Fibroblast of pulmonary artery (primary cell): ENCODE measurements at places on chromosomes 5 and 9.

DNA sequence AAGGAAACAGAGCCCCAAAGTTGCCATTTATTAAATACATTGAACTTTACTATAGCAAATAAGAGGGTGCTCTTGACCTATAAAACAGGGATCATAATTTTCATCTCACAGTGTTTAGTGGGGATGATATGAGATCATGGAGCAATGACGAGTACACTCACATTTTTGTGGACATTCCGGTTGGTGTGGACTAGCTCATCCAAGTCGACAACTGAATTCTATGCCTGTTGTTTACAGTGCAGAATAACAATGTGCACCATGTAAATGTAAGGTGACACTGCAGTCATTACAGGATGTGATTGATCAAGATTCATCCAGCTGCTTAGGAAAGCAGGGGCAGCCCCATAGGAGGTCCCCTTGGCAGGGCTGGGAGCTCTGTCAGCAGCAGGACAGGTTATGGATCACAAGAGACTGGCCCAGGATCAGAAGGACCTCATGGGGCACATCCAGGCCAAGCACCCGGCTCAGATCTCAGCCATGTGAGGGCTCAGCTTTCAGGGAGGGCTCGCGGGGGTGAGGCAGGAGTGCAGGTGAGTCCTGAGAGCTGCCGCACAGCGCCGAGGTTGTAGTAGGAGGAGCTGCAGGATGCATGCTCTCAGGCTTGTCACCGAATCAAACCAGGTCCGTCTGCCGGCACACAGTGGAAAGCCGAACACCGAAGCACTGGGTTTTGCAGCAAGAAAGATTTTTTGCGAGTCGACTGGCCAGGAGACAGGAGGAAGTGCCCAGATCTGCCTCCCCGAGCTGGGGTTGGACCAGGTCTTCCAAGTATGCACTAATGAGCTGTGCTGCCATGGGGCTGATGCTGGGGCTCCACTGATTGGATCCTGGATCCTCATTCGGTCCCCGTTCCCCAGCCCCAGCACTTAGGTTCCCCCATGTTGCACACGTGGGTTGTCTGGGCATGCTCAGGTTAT, 28.2 kb downstream of the MRPL36 start:
- no peak for DNase-seq

GRCh38 chr5:139684350-139684880, 36.3 kb downstream of the CXXC5 start:
- no peak for DNase-seq

DNA sequence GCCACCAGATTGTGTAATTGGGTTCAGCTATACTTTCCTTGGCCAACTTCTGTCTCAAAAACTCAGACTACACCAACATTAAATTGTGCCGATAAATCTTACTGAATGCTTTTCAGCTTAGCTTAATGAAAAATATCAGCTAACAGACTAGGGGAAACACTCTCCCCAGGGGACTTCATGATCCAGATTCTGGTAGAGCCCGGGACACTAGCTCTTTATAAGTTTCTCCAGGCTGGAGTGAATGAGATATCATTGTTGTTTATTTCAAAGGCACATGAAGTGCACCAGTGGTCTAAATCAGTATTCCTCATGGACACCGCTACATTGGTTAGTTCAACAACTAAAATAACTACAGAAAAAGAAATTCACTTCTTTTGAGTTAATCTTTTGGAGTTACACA, 10.5 kb upstream of the LHFPL2 start:
- no peak for DNase-seq

DNA sequence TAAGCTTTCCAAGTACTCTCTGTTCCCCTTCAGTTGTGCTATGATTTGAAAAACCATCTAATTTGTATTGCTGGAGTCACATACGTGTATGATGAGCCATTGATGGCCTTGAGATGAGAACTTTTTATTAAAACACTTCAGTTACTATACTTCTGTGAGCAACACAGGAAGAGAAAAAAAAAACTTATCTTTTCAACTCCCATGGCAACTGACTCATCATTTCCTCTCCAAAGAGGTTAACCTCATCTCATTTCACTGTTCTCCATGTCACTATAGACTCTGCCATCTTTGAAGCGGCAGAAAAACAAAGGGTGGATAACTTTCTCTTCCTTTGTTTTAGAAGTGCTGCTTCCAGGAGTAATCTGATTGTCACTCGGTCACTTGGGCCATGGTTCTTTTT, 104.3 kb upstream of the PCSK1 start:
- DNase-seq, result peak; percentile 94

DNA sequence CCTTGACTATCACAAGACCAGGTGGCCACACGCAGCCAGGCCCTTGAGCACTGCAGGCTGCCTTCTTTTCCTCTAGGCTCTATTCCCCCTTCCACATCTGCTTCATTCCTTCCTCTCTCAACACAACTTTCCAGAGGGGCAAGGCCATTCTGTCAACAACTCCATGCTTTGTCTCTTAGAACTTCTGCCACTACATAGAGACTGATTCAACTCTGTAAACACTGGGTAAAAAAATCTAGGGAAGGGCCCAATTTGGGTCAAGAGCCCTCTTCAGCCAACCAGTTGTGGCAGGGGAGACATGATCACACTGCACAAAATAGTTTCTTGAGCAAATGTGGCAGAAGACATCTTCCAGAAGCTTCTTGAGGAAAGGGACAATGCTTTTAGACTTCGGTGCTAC, 55.6 kb downstream of the ATPSCKMT start:
- DNase-seq, result no peak

DNA sequence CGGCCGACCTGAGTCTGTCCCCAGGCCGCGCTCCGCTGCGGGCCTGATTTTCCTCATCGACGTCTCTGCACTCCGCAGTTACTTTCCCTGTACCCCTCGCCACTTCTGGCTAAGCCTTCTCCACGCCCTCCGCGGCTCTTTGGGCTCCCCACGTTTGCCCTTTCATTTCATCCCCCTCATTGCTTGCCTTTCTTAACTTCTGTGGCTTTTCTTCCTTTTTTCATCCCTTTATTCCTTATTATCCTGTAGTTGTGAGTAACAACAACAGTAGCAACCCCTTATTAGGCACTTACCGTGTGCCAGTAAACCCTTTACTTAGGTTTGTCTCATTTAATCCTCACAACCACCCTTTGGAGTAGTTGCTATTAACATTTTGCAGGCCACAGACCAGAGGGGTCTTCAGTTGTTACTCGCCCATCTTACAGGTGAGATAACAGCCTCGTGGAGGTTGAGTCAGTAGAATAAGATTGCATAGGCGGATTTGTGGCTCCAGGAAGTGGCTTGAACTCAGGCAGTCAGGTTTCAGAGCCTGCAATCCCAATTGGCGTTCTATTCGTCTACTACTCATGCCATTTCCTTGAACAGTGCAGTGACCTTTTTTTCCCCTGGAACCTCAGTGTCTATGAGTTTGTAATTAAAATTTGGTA, 724 bp downstream of the TCERG1 start:
- peak; percentile 28 for DNase-seq

DNA sequence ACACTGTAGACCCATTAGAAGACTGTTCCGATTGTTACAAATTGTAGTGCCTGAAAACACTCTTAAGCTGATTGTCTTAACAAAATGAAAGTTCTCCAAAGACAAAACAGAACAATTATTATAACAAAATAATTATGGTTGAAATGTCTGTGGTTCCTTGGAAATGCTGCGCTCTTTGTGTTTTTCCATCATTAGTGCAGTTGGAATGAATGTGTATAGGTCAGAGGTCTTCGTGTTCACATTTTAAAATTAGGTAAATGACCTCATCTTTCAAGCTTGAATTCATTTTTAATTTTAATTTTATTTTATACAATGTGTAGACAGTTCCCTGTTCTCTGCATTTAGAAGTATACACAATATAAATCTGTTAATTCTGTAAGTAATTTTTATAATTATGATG, 56.7 kb upstream of the NXNL2 start:
- DNase-seq, result no peak

DNA sequence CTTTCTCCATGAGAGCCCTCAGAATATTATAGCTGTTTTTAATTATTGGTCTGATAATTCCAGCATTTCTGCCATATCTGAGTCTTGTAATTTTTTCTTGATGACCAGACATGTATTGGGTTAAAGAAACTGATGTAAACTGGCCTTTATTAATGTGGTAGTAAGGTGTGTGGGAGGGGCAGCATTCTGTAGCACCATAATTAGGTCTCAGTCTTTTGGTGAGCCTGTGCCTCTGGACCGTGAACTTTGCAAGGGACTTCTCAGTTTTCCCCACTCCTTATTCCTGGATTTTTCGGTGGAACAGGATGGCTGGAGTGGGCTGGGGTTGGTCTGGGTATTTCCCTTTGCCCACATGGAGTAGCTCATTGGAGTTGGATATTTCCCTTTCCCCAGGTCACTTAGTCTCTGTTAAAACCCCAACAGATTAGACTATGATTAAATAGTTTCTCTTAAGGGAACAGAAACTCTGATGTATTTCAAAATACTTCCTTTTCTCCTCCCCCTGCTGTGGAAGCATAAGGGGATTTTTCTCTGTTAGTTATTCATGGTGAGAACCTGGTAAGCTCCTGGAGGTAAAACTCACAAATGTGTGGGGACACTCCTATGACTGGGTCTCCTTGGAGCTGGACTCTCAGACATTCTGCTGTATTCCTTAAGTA, 52.4 kb downstream of the FSD1L start:
- peak; percentile 36 for DNase-seq

- no peak for DNase-seq
Observed at GRCh38 chr5:57900381-57900944, 417.9 kb upstream of the ACTBL2 start.

- no peak for DNase-seq
Observed at GRCh38 chr9:80158554-80159170, 586.9 kb downstream of the TLE4 start.

DNA sequence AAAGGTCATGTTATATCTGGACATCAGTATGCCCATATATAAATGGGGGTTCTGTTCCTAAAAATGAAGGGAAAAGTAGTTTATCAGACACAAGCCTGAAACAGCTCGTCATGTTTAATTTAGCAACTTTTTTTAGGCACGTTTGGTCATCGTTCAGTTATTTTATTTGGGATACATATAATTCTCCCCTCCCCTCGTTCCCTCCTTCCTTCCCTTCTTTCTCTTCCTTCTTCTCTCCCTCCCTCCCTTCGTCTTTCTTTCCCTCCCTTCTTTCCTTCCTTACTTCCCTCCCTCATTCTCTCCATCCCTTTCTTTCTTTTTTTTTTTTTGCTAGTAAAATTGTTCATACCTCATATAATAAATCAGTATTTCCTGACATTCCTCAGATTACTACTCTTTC, 3.4 kb downstream of the PPWD1 start:
- no peak for DNase-seq

- peak; percentile 67 for DNase-seq
Observed at GRCh38 chr5:44774279-44774880, 34.4 kb upstream of the MRPS30 start.

- DNase-seq, result no peak
Observed at GRCh38 chr5:1297243-1297642, 2.4 kb upstream of the TERT start.

DNA sequence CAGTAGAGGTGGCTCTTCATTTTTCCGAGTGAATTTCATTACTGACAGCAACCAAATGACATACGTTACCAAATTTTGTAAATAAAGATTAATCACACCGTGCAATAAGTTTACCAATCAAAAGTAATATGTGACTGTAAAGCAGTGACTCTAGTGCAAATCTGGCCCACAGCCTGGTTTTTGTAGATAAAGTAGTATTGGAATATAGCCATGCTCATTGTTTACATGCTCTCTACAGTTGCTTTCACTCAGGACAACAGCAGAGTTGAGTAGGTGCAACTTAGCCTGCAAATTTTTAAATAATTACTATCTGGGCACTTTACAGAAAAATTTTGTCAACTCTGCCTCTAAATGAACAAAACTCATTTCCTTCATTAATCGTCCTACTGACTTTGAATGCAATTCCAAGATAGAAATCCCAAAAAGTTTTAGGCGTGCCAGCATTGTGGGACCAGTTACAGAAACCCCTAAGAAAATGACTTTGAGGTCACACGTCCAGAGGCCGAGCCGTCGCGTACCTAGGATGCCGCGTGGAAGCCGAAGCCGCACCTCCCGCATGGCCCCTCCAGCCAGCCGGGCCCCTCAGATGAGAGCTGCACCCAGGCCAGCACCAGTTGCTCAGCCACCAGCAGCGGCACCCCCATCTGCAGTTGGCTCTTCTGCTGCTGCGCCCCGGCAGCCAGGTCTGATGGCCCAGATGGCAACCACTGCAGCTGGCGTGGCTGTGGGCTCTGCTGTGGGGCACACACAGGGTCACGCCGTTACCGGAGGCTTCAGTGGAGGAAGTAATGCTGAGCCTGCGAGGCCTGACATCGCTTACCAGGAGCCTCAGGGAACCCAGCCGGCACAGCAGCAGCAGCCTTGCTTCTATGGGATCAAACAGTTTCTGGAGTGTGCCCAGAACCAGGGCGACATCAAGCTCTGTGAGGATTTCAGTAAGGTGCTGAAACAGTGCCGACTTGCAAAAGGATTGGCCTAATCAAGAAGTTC, 180.7 kb upstream of the TLE4 start:
- DNase-seq, result no peak

DNA sequence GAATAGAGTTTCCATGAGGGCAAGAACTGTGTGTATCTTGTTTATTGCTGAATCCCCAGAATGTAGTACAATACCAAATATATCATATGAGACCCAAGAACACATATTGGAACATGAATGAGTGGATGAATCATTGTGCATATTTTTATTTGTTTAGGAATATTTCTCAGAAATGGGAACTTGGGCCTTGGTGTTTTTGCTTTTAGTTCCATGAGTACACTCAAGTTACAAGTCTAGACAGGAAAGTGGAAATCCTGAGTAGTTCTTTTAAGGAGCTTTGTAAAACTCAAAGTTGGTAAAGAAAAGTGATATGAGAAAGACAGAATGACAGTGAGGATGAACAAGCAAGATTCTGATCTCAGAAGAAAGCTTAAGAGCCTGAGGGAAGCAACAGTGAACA, 647.0 kb downstream of the EFNA5 start:
- no peak for DNase-seq

DNA sequence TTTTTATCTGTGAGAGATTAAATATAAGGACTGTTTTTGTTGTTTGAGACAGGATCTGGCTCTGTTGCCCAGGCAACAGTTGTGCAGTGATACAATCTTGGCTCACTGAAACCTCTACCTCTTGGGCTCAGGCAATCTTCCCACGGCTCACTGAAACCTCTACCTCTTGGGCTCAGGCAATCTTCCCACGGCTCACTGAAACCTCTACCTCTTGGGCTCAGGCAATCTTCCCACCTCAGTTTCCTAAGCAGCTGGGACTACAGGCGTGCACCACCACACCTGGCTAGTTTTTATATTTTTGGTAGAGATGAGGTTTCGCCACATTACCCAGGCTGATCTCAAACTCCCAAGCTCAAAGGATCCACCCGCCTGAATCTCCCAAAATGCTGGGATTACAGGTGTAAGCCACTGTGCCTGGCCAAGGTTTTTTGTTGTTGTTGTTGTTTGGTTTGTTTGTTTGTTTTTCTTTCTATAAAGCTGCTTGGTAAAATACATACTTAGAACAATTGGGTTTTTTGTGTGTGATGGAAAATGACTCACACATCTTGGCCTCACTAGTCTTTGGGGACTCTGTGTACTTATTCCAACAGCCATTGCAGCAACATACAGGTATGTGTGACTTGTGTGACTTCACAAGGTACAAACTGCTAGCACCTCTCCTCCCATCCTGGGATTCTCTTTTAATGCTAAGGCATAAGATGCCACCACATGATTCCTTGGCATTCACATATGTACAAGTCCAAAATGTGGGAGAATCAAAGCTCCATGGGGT, 36.5 kb upstream of the RASA1 start:
- DNase-seq, result peak; percentile 57

- DNase-seq, result peak; percentile 72
Observed at GRCh38 chr5:170809551-170809950, 26.0 kb downstream of the GABRP start.

- no peak for DNase-seq
Observed at GRCh38 chr9:117018966-117019617, 332.0 kb downstream of the TRIM32 start.
